ENCODE measurements at places on chromosomes 4 and X.
A peak's percentile ranks its signal among the peaks of the same experiment; 100 is the strongest.

- DNase-seq: no peak
These were observed 32.4 kb upstream of the UGDH start for GRCh38 chr4:39559626-39560025.

DNA sequence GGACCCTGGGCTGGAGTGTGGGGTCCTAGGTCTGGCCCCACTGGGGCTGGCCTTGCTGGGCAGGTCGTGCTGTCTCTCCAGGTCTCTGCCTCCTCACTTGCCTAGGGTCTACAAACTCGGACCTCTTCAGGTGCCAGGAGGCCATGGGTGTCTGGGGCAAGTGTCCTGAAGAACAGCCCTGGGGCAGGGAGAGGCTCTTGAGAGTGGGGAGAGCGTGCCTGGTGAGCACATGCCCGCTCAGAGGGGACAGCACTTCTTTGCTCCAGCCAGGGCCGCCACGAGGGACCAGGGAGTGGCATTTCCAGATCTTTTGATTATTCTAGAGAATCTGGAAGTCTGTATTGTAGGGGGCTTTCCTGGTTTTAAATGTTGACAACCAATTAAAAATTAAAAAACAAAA is 63.7 kb downstream of the SORCS2 start:
- DNase-seq: no peak

DNA sequence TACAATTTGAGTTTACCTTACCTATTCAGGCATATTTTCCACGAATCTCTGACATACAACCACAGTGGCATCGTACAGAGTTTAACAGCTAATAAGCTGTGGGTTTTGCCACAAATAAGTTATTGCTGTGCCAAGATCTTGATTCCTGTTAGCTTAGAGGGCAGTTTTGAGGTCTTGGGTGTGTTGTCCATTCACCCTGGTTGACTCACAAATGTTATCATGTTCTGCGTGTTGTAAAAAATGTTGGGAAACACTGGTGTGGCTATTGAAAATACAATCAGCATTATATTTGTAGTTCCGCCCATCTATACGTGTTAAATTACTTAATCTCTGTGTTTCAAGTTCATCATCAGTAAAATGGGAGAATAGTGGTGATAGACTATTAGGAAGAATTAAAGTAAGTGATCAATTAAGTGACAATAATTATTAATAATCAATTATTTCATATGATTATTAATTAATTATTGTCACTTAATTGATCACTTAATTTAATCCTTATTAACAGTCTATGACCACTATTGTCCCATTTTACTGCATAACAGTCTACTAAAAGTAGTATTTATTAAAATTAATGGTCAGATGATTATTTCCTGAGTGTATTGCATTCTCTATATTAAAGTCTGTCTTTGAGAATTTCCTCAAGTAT is 96.3 kb downstream of the TMA16 start:
- no peak for DNase-seq

DNA sequence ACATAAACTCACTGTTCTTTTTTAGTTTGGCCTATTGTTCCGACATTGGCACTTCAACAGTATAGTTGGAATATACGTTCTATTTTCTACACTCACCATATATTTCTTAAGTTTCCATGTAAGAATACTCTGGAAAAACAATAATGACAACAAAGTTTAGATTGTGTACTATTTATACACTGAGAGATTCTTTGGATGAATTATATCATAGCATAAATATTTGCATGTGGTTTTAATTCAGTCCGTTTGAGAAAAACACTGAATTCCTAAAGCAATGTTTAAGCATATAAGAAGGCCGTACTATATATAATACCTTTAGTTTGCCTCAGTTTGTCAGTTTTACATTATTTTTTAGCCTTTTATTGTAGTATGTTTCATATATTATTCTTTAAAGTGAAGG is 82.4 kb downstream of the RAP1GDS1 start:
- no peak for DNase-seq

- no peak for DNase-seq
These were observed 39.7 kb downstream of the CPLX1 start for GRCh38 chr4:786074-786741.

GRCh38 chr4:179927473-179927872 is 2315.7 kb upstream of the TENM3 start:
- DNase-seq: no peak

DNA sequence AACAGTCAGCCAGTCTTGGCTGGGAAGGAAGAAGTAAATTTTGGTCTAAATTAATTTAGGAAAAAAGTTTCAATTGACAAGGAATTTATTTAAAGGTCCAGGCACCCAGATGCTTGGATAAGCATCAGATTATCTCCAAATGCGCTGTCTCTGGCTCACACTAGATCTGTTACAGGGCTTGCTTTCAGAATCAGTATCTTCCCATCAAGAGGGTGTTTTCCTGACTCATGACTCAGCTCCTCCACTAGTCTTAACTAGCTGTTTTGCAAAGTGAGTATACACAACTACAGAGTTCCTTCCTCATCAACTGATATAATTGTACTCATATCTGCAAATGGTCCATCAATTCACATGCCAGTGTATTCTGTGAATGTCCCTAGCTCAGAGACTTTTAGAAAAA is 482.1 kb upstream of the CPEB2 start:
- DNase-seq: no peak

DNA sequence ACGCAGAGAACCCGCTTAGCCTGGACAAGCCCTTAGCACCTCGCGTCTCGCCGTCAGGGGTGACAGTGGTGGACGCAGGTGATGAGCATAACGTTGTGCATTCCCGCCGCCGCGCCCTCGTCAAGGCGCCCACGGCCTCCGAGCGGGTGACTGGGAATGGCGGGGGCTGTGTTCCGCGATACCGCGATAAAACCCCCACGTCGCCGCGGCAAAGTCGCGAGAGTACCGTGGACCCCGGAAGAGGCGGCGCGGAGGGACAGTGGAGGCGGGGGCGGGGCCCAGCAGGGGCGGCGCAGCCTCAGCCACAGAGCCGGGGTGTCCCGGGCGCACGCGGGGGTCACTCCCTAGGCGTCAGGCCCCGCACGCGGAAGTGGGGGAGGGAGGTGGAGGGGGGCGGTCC is 53.8 kb downstream of the ZFYVE28 start:
- peak; percentile 51 for DNase-seq

DNA sequence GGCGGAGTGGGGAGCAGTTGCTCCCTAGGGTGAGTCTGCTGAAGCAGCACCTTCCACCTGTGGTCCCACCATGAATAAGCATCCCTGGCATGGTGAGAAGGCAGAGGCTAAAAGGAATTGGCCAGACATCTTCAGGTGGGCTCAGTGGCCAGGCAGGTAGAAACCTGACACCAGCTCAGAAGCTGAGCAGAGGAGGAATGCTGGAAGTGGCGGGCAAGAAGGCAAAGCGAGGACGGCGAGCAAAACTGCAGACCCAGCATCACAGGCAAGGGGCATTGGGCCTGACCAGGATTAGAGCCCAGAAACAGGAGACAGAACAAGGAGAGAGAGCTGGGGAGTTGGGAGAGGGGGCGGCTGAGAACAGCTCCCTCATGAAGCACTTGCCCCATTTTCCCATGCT is 25.3 kb downstream of the TSC22D3 start:
- DNase-seq: no peak

GRCh38 chr4:25441519-25442117 is 64.6 kb downstream of the ANAPC4 start:
- no peak for DNase-seq

- no peak for DNase-seq
These were observed 3.4 kb upstream of the MAML3 start for GRCh38 chr4:140157341-140157740.

DNA sequence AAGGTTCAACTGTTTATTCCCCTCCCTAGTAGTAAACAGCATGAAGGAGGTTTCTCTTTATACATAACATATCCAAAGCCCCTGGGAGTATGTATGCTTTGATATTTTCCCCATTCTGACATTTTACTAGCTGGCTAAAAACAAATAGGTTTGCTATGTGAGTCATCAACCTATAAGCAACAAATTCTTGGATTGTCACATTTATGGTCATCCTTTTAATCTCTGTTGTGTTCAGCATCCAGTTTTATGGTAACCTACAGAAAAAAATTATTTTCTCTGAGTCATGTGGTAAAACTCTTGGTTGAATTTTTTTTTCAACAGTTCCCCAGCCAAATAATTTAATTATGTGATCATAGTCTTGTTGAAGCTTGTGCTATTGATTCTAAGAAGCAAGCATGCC is 734.1 kb downstream of the ADGRL3 start:
- no peak for DNase-seq

GRCh38 chr4:126207910-126208309 is 893.2 kb downstream of the FAT4 start:
- no peak for DNase-seq

DNA sequence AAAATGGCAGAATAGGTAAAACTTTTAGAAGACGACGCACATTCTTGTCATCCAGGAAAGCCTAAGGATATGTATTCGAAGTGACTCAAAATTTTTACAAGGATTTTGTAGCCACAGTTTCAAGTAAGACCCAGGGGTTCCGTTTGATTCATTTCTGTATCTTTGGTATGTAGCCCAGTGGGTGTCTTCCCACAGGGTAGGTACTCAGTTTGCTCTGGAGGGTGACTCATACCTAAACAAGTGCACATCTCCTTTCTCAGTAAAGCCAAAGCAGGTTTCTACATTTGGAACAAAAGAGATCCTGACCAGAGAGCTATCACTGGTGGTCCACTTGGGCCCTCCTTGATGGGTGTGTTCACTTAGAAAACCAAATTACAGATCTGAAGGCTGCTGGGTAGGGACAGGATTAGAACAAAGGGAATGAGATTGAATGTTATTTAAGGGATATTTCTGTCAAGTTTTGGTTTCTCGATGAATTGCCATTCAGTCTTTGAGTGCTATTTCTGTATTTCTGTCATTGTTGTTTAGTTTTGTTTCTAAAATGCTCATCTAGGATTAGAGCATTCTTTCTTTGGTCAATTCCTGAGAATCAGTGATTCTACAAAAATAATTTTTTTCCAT is 56.1 kb downstream of the PLS3 start:
- DNase-seq: no peak

- no peak for DNase-seq
These were observed 169.9 kb upstream of the HS3ST1 start for GRCh38 chr4:11598591-11598990.

DNA sequence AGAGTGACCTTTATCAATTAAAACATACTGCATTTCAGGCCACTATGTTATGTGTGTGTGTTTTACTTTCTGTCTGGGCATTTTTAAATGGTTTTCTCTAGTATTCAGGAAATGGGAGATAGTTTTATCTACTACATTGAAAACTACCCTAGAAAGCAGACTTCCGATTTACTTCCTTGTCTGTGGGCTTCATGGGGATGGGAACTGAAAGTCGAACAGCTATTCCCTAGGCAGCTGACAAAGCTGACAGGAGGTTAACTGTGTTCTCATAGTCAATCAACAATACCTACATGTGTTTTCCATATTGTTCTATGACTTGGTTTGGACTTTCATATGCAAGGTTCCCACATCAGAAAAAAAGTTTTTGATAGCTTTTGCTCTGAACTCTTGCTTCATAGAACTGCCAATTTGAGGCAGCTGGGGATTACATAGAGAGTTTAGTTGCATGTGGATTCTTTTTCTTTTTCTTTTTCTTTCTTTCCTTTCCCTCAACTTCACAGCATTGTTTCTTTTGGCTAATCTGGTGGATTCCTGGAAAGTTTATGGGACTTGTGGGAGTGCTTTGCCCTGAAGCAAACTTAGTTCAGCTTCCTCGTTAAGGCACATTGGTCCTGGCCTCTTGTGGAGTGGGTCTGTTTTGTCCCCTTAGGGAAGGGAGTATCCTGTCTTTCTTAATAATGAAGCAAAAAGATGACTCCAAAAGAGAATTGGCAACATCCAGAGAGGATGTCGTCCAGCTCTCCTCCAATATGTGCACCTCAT is 327.1 kb upstream of the GIMD1 start:
- no peak for DNase-seq

Data from activated CD4-positive, alpha-beta T cell treated with anti-CD3 and anti-CD28 coated beads, Interleukin-2, amount 50 U/mL, for 4 hours (primary cell).